ENCODE measurements at places on chromosomes 11 and 22.
A peak's percentile ranks its signal among the peaks of the same experiment; 100 is the strongest.

- peak; percentile 65 for DNase-seq
Measured at GRCh38 chr11:16016468-16016829, 339.9 kb downstream of the SOX6 start.

DNA sequence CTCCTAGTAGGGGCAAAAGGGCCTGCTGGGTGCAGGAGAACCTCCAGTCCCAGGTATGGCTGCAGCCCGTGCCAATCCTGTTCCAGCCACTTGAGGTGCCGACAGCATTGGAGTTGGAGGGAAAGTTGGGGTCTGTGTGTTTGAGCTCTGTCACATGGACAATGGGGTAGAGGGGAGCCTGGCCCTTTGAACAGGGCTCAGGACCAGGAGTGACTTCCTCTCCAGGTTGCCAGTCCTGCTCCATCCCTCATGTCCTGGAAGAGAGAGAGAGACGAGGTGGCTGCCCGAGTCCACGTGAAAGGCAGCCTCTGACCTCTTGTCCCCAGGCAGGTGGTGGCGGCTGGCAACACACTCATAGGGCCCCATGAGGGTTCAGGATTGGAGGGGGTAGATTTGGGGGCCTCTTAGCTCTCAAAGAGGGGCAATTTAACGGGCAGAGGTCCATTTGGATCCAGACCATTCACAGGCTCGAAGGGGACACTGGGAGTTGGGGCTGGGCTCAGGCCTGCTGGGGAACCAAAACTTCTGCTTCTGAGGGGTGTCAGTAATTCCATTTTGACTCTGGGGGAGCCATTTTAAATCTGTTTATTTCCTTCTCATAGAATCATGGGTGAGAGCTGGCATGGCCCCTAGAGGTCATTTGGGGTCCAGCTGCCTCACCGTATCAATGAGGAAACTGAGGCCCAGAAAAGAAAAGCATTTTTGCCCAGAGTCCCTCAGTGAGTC lies 4.1 kb downstream of the ADORA2A start:
- DNase-seq: no peak

GRCh38 chr11:132971351-132971750 lies 561.0 kb downstream of the OPCML start:
- no peak for DNase-seq

GRCh38 chr22:24554313-24555164 lies at the start of gene GUCD1:
TSS of gene GUCD1 (minus strand) at chr22:24555138. CDS start at chr22:24554991, 147 bp downstream.
- peak; percentile 24 for DNase-seq

DNA sequence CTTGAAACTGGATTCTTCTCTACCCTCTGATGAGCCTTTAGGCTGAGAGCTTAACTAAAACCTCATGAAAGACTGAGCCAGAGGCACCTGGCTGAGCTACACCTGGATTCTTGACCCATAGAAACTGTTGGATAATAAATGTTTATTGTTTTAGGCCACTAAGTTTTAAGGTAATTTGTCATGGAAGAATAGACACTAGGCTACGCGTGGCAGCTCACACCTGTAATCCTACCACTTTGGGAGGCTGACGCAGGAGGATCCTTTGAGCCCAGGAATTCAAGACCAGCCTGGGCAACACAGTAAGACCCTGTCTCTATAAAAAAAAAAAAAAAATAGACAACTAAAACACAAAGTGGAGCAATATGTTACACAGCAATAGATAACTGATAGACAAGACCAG lies 29.2 kb upstream of the UPB1 start:
- no peak for DNase-seq

- peak; percentile 81 for DNase-seq
Measured at GRCh38 chr22:27218012-27218920, 560.9 kb downstream of the MIAT start.

- no peak for DNase-seq
Measured at GRCh38 chr11:89625171-89625570, 84.9 kb upstream of the TRIM77 start.

DNA sequence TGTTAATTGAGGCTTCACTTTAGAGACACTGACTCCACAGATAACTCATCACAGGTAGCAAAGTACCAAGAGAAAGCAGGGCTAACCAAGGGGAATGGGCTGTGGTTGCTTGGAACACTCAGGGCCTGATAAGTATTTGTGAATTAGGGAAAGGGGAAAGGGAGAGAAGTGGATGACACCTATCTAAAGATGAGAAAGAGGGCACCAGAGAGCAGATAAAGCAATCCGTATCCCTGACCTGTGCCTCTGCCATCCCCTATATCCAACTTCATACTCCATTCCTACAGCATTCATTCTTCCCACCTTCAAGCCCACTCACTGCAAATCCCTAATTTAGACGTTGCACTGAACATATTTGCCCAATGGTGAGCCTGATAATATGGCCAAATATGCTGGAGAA lies 43.0 kb upstream of the API5 start:
- DNase-seq: no peak

DNA sequence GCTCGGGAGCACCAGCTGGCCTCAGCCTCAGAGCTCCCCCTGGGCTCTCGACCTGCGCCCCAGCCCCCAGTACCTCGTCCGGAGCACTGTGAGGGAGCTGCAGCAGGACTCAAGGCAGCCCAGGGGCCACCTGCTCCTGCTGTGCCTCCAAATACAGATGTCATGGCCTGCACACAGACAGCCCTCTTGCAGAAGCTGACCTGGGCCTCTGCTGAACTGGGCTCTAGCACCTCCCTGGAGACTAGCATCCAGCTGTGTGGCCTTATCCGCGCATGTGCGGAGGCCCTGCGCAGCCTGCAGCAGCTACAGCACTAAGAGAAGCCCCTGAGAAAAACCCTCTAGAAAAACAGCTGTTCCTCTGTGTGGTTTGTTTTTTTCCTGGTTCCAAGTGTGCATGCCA lies 918 bp upstream of the FAM89B start:
- no peak for DNase-seq

- DNase-seq: no peak
Measured at GRCh38 chr11:11748706-11749365, 92.9 kb upstream of the USP47 start.

- no peak for DNase-seq
Measured at GRCh38 chr11:75931124-75931523, 116.1 kb downstream of the UVRAG start.

DNA sequence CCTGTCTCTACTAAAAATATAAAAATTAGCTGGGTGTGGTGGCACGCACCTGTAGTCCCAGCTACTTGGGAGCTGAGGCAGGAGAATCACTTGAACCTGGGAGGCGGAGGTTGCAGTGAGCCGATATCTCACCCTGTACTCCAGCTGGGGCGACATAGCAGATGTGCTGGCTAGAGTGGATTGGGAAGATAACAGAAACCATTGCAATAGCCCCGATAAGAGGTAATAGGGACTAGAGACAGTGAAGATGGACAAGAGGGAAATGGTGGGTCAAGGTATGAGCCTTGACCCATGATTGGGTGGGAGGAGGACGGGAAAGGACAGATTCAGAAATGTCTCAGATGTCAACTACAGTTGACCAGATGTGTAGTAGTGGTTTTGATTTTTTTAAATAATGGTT lies 6.1 kb downstream of the SWAP70 start:
- no peak for DNase-seq

GRCh38 chr11:48384670-48385069 lies 18.4 kb upstream of the OR4C5 start:
- no peak for DNase-seq

DNA sequence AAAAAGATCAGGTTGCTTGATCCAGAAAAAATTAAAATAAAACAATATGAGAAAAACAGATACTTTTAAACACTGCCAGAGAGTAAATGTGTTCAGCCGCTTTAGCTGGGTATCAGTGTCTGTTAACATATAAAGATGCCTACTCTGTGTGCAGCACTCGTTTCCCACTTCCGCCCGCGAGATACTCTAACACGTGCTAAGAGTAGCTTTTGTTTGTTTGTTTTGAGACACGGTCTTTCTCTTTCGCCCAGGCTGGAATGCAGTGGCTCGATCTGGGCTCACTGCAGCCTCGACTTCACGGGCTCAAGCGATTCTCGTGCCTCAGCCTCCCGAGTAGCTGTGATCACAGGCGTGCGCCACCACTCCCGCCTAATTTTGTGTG lies 531 bp upstream of the MEN1 start:
- no peak for DNase-seq
